GM13977 (cell line): ENCODE measurements at places on chromosomes 7 and 10.

DNA sequence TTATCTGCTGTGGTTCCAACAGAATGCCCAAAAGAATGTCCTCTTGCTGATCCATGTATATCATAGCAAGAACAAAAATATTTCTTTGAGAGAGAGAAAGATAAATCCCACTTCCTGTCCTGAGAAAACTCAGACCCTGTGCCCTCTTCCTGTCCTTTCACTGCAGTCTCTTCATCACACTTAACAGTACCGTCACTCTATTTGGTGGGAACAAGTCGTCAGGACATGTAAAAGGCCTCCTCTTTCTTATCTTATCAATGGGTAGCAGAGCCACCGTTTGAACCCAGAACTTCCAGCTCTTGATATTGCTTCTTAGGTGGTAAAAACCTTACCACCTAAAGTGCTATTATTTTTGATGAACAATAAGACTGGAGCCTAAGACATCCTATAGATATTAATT lies 43.9 kb downstream of the CHRM2 start:
- DNase-seq = no peak

DNA sequence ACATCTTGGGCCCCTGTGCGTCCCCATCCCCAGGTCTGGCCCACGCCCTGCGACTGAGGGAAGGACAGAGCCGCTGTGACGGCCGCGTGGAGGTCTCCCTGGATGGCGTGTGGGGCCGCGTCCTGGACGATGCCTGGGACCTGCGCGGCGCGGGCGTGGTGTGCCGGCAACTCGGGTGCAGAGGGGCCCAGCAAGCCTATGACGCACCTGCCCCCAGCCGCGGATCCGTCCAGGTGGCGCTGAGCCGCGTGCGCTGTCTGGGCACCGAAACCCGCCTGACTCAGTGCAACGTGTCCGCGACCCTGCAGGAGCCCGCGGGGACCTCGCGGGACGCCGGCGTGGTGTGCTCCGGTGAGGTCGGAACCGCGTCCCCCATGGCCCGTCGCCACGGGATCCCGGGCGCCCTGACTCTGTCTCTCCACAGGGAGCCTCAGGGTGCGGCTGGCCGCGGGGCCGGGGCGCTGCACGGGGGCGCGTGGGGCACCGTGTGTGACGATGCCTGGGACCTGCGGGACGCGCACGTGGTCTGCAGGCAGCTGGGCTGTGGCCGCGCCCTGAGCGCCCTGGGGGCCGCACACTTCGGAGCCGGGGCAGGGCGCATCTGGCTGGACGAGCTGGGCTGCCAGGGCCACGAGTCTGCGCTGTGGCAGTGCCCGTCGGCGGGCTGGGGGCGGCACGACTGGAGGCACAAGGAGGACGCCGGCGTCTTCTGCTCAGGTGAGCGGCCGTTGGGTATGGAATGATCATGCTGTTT lies 5.9 kb downstream of the SCART1 start:
- DNase-seq = no peak

GRCh38 chr10:6012121-6012905 lies 35.0 kb upstream of the IL15RA start:
- DNase-seq = no peak

DNA sequence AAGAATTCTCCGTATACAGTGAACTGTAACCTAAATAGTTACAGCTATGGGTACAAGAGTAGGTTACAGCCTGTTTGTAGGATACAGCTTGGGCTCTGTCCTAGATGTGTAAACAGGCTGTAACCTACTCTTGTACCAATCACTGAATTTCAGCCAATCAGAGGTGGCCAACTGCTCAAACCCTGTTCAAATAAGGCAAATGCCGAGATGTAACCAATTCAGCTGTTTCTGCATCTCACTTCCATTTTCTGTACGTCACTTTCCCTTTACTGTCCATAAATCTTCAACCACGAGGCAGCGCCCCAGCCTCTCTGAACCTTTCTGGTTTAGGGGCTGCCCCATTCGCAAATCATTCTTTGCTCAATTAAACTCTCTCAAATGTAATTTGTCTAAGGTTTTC lies 8.3 kb upstream of the MMP21 start:
- DNase-seq = peak; percentile 52

- no peak for DNase-seq
These were observed 11.8 kb downstream of the CALML3 start for GRCh38 chr10:5536486-5537081.

DNA sequence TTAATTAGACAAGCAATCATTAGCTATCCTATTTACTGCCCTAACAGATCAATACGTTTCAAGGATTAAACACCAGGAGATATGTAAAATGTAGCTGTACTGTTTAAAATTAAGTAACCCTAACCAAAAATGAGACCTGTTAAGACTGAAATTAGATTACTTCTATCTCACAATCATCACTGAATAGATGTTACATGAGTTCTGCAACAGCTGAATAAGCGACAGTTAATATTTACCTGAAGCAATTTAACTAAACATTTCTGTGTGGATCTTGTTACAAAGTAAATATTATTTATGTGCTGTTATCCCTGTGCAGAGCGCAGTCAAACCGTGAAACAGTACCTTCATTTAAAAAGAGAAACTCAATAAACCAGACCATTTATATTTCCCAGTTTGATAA lies 122.5 kb downstream of the RELN start:
- no peak for DNase-seq

GRCh38 chr10:46329690-46330016 lies 42.9 kb downstream of the ANTXRL start:
- DNase-seq = no peak

DNA sequence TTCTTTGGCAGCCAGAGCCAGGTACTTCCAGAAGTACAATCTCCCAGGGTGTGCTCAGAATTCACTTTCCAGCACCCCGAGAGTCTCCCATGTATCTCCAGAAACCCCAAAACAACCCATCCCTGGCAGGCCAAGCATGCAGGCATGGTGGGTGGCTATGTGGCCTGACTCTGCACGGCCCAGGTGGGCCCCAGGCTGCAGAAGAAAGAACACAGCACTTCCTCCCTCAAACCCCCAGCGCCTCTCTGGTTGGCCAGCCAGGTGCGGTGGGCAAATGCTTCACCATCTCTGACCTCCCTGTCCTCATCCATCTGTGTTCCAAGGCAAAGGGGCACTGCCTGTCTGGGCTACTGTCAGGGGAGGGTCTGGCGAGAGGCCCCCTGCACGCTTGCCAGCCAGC lies 100.3 kb downstream of the MKI67 start:
- no peak for DNase-seq

GRCh38 chr10:102523250-102524029 lies 19.7 kb downstream of the SUFU start:
- DNase-seq = no peak

DNA sequence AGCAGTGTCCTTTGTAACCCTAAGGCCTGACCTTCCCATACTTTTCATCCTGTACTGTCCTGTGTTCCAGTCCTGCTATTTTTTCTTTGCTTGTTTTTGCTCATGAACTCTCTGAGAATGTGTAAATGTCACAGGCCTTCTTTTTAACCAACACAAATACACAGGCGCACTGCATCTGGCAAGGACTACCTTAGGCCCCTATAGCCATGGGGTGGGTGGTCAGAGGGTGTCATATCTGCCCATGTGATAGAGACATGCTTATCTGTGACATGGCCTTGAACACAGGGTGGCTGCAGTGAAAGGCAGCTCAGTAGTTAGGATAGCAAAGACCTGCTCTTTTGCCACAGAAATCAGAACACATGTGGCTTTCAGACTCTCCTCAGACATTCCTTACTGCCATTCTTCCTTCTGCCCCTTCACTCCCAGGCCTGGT lies 3.9 kb upstream of the MBL2 start:
- DNase-seq = no peak

GRCh38 chr7:155219154-155219531 lies 78.5 kb upstream of the INSIG1 start:
- no peak for DNase-seq

- DNase-seq = no peak
These were observed 33.5 kb upstream of the PRSS37 start for GRCh38 chr7:141874787-141875186.

GRCh38 chr10:78028438-78029268 lies 662 bp downstream of the POLR3A start:
- DNase-seq = no peak

GRCh38 chr10:132063432-132063831 lies 2.3 kb upstream of the JAKMIP3 start:
- DNase-seq = no peak

- peak; percentile 57 for DNase-seq
These were observed 3.8 kb upstream of the STN1 start for GRCh38 chr10:103921750-103922195.

- no peak for DNase-seq
These were observed 16.9 kb downstream of the DYDC2 start for GRCh38 chr10:80373502-80373901.

DNA sequence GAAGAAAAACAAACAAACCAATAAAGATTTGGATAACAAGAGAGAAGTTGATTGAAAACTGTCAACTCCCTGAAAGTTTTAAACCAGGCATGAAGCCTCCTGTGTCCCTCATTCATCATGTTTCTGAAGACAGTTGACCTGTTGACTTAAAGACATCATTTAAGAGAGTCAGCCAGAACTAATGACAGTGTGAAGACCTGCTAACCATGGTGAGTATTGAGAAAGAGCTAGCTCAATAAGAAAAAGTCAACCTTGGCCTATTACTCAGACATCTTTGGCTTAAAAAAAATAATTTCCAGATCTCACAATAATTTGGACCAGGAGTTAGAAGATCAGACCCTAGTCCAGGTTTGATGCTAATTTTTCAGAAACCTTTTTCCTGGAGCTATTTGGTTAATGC lies 45.3 kb upstream of the ANKRD1 start:
- no peak for DNase-seq

GRCh38 chr10:109926061-109926745 lies 2.9 kb upstream of the XPNPEP1 start:
- no peak for DNase-seq

DNA sequence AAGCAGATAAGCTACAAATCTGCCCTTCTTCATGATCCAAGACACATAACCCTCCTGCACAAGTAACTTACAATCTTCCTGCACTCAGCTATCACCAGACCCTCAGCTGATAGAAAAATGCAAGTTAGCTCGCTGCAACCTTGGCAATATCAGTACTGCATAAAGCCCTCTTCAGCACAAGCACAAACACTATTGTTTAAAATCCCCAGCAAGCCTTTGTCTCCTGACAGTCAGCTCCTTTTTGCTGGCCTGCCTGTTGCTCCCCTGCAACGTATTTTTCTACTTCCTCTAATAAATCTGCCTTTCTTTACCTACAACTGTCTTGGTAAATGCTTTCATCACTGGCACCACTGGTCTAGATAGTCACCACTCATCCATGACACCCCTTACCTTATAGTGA lies 59.8 kb downstream of the BAMBI start:
- no peak for DNase-seq

GRCh38 chr7:31692451-31692850 lies 5.4 kb downstream of the PPP1R17 start:
- DNase-seq = no peak

- DNase-seq = no peak
These were observed 683 bp downstream of the CDC123 start for GRCh38 chr10:12196531-12197211.

- no peak for DNase-seq
These were observed 1.3 kb downstream of the CUL1 start for GRCh38 chr7:148699782-148700629.
